ENCODE measurements at places on chromosomes 4 and X.
A peak's percentile ranks its signal among the peaks of the same experiment; 100 is the strongest.

- DNase-seq = no peak
Measured at GRCh38 chrX:110436523-110436922, 77.9 kb downstream of the RTL9 start.

- no peak for DNase-seq
Measured at GRCh38 chr4:104490770-104491480, 3.8 kb downstream of the CXXC4 start.

DNA sequence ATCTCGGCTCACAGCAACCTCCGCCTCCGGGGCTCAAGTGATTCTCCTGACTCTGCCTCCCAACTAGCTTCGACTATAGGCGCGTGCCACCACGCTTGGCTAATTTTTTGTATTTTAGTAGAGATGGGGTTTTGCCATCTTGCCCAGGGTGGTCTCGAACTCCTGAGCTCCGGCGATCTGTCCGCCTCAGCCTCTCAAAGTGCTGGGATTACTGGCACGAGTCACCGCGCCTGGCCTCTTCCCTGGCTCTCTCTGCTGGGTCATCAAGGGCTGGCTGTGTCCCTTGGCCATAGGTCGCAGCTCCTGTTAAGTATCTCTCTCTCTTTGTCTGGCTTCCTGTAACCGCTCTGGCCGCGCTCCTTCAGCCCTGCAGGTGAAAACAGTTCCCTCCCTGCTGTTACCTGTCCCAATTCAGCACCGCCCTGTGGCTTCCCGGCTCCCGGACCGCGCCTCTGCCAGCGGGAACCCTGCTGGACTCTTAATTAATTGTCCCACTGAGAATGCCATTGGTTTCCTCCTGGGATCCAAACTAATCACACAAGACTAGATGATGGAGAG lies 1.3 kb upstream of the RGS12 start:
- DNase-seq = no peak

DNA sequence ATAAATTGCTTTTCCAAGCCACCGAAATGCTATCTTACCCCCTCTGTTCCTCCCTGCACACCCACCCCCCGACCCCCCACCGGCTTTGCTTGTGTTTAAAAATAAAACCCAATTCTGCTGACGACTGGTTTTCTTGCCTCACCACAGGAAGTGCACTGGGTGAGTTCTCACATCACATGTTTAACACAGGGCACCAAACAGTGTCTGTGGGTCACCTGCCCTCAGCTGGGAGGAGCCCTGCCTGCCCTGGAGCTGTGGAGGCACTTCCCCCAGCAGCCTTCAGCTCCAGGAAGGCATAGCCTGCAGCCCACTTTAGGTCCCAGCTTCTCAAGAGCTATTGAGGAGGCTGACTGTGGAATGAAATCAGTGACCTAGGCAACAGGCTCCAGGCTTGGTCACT lies 8.8 kb downstream of the TMEM255A start:
- DNase-seq = peak; percentile 2

DNA sequence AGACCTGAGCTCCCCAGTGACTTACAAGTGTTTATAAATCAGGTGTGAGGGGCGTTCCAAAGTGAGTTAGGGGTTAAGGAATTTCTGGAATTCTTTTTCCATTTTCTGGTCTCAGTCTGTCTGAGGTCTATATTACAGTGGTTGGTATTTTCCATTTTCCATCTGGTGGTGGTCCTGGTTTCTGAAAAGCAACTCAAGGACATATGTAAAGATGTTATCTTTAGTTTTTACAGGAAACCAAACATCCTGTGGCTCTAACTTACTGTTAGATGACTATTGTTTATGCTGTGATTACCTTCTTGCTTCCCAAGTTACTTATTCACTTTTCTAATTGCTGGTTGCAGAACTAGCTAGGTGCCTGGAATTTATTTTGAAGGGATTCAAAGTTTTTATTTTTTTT lies 53.5 kb upstream of the IL21 start:
- no peak for DNase-seq

GRCh38 chr4:170089274-170089667 lies 485 bp downstream of the AADAT start:
- DNase-seq = no peak

DNA sequence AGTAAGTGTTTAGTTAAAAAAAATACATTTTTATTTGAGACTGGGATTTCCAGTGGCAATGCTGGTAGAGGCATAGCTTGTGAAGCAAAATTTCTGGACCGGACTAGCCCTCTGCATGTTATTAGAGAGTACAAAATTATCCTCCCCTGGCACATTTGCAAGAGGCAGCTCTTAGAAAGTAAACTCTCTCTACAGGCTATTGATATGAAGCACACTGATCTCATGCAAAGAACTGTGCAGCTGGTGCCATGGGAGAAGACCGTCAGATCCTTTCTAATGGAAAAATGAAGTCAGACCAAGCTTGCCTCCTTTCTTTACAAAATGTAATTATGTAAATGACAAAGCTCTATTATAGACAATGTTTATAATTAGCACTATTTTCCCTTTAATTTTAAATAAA lies 2717.2 kb downstream of the PCDH7 start:
- no peak for DNase-seq

DNA sequence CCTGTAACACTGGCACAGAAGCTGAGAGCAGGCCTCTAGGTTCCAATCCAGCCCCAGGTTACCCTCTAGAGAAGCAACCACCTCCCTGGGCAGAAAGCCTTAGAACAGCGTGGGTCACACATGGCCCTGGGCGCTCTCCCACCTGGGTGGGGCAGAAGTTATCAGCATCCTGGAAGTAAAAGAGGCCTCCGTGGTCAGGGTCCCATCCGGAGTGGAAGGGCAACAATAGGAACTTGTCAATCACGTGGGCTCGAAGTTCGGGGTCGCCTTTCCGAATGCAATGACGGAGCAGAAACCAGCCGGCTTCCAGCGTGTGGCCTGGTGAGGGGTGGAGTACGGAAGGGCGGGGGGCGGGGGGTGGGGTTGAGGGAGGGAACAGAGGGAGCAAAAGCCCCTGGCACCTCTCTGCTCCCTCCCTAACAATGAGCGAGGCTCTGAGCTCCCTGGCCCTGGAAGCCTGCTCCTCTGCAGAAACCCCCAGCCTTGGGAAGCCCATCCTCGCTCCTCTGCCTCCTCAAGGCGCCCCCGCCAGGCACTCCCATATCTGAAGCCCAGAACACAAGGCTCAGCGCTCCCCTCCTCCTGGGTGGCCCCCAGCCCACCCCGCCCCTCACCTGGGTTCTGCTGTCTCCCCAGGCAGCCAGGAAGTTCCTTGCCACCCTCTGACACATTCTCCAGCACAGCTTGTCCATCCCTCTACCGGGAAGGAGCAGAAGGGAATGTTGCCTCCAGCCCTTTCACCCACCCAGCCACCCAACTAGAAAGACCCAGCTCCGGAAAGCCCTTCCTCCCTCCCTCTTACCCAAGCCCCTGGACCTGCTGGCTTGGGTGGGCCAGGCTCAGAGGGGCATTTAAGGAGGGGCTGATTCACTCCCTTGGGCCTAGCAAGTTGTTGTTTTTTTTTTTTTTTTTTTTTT lies 2.8 kb downstream of the RENBP start:
- no peak for DNase-seq

GRCh38 chrX:120459309-120459708 lies 9.8 kb downstream of the LAMP2 start:
- DNase-seq = no peak

DNA sequence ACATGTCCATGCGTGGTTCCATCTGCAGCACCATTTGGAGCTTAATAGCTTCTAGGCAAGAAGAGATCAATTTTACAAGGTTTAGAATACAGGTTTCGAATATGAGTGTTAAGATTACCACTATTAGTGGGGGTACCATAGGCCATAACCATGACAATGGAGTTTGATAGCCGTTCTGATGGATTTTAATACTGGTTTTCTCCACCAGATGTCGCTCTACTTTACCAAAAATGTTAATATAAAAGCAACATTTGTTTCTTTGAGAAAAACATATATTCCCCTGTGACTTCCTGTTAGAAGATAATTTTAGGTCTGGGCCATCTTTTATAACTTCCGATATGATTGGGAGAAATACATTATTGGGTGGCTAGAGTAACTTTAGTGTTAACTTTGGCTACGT lies 499.7 kb upstream of the POU3F4 start:
- no peak for DNase-seq

DNA sequence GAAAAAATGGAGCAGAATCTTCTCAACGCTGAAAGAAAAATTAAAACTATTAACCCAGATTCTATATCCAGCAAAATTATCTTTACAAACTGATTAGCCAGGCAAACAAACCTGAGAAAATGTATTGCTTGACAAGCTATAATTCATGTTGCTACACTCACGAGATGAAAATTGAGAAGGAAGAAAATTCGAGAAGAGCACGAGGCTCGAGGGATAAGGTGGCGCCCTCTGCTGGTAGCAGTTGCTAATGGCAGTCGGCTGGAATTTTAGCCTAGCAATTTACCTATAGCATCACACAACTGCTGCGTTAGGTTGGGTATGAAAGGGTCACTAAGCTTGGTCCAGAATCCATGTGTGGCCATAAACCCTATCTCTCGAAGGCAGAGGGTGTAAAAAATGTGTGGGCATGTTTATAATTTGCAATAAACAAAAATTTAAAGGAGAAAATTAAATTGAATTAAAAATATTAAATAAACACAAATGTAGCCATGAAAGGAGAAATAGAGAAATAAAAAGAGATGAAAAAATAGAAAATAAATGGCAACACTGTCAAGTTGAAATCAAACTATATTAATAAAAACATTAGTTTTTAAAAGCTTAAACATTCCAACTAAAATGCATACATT lies 126.6 kb downstream of the PPP4R3C start:
- peak; percentile 18 for DNase-seq

- no peak for DNase-seq
Measured at GRCh38 chrX:10015723-10016518, 48.8 kb downstream of the CLDN34 start.

DNA sequence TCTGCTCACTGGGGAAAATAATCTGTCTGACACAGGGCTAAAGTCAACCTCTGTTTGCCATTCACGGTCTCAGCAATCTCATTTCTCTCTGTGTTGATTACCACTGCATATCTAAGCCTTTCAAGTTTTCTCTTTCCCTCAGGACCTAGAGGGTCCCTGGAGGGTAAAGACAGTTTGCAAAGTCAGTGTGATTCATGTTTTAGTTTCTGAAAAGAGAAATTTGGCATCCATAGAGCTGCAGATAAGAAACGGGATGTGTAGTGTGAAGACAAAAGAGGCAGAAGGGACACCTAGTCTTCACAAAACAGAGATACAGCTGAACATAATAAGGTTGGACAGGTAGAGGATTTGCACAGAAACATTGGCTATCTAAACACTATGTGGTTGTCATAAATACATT lies 34.5 kb upstream of the KDR start:
- no peak for DNase-seq

GRCh38 chr4:3374011-3374645 lies 67.6 kb upstream of the HGFAC start:
- no peak for DNase-seq

DNA sequence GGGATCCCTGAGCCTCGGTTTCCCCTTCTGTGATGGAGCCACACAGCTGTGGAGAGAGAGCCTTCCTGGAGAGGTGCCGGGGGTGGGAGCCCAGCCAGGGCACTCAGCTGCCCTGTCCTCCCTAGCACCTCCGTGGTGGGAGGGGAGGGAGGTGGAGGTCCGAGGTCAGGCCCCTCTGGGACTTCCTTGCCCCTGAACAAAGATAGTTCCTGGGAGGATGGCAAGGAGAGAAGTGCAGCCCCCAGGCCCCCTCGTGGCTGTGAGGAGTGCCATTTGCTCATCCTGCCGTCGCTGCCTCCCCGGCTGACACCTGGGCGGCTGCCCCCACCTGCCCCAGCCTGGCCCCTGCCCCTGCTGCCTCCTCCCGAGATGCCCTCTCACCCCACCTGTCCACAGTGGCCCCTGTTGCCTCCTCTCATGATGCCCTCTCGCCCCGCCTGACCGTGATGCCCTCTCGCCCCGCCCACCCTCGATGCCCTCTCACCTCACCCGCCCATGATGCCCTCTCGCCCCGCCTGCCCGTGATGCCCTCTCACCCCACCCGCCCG lies 12.7 kb downstream of the DOK7 start:
- DNase-seq = no peak

- no peak for DNase-seq
Measured at GRCh38 chr4:128841402-128841801, 31.9 kb downstream of the JADE1 start.

DNA sequence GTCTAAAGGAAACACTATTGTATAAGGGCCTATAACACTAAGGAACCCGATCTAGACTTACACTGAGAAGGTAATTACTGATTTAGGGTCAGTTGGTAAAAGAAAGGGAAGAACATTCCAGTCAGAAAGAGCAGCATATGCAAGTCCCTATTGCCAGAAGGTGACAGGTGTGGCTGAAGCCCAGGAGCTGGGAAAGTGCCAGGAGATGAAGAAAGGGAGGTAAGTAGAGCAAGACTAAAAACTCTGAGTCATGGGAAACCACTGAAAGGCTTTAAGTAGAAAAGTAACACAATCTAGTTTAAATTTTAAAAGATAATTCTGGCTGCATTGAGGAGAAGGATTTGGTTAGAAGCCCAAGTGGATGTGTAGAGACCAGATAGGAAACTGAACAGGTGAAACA lies 77.7 kb upstream of the INTU start:
- DNase-seq = no peak

DNA sequence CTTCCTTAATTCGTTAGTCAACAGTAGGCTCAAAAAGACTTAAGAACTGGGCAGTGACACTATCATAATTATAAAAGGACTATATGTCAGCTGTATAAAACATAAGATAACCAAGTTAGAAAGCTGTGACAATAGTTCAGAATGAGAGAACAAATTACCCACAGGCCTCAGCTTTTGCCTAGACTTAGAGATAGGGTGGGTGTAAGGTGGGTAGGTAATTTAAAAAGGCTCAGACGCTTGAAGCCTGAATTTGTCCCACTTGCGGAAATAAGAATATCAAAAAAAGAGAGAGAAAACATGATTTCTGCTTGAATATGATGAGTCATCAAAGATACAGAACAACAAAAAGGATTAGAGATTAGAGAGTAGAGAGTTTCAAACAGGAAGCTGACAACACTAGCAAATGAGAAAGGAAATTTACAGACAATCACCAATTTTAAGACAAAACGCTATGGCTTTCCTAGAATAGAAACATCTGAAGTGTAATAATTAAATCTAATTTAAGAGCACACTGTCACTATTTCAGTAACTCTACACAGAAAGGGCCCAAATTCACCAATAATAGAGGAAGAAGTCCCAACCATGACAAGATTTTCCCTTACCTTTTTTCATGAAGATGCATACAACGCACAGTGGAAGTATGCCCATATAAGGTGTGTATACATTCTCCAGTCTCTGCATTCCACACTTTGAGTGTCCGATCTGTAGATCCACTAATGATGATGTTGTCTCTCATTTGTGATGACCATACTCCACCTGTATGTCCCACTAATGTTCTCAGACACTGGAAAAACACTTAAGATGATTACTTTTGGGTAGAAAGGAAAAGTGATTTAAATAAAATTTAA lies 208.1 kb downstream of the FBXW7 start:
- DNase-seq = no peak

GRCh38 chr4:187286525-187286924 lies 562.9 kb upstream of the FAT1 start:
- DNase-seq = no peak

DNA sequence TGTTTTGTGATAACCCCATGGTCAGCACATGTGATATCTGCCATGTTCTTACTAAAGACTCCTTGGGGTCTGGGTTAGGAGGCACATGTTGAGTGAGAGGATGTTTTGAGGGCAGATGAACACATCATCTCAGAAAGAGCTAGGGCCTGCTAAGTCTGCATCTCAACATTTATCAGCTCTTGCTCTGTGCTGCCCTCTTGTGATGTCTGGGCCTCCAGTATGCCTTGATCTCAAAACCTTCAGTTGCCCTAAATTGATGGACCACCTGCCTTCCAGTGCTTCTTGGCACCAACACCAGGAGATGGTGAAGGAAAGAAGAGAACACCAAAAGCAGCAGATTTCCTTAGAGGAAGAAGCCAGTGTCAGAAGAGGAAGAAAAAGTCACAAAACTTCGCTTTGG lies 22.5 kb downstream of the MID1 start:
- DNase-seq = no peak
